H4 (cell line): ENCODE measurements at places on chromosomes 1 and 21. TPM values are rescaled to one million over a fixed set of nuclear protein-coding genes. Genes with fewer than 3 reads are reported as not detected.

DNA sequence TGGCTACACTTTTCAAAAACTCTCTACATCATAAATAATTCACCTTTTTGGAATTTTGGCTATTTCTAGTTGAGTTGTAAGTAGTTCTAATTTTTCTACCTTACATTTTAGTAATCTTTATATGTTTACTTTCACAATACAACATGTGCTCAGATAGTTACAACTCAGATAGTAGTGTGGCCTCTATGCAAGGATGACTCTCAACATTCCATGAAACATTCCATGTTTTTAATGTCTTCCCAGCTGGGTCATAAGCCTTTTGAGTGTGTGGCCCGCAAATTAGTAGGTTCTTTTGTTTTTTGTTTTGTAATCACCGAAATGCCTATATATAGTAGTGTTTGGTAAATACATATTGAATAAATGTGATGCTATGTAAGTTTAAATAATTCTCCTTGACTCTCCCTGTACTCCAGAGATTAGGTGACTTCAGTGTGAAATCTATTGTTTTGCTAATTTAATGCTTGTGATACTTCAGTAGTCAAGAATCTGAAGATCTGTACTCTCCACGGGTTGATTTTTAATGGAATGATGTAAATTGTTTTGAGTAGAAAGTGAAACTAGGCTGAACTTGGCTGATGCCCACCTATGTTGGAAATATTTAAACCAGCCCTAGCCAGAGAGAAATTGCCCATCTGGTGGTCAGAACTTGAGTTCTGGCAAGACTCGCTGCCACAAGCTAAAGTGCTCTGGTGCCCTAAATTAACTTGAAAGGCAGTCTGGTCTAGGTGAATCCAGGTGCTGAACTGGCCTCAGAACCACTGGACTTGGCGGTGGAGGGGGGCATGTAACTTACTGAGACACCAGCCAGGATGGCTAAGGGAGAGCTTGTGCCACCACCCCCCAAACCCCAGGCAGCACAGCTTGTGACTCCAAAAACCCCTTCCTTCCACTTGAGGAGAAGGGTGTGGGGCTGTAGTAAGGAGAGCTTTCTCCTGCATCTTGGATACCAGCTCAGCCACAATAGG lies 165.6 kb downstream of the USP25 start:
- no peak for DNase-seq

The PTPN22 gene
- 0.62 and 0.68 TPM in 2 replicates for total RNA-seq

DNA sequence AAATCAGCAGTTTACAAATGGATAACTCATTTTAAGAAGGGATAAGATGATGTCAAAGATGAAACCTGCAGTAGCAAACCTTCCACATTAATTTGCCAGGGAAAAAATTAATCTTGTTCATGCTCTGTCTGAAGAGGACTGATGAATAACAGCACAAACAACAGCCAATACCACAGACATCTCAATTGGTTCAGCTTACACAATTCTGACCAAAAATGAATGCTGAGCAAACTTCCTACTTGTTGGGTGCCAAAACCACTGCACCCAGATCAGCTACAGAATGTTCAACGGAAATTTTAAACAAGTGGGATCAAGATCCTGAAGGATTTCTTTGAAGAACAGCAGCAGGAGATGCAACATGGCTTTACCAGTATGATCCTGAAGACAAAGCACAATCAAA lies 98.3 kb downstream of the COQ8A start:
- no peak for DNase-seq

- DNase-seq = no peak
Observed at GRCh38 chr1:14732728-14733047, 134.2 kb downstream of the KAZN start.

GRCh38 chr1:39849203-39849602 lies 34.1 kb downstream of the TRIT1 start:
- DNase-seq = no peak
